ENCODE measurements at places on chromosomes 6 and 20. TPM values are rescaled to one million over a fixed set of nuclear protein-coding genes. Genes with fewer than 3 reads are reported as not detected.

Gene OR2H1
- not detected for total RNA-seq

Gene HLA-DOA
- not detected for total RNA-seq

Gene TMEM200A
- total RNA-seq = not detected

Gene PRKN
- total RNA-seq = 0.10 TPM

Gene MAS1
- not detected for total RNA-seq

Gene BHLHE23
- not detected for total RNA-seq

Gene ECT2L
- total RNA-seq = not detected

Gene LGSN
- 3.5 TPM for total RNA-seq

Gene CALHM5
- 0.06 TPM for total RNA-seq

Gene STK4
- 13.8 TPM for total RNA-seq

Gene HCK
- total RNA-seq = not detected

Gene COL10A1
- not detected for total RNA-seq

Gene ADGRB3
- total RNA-seq = not detected

Gene PI16
- not detected for total RNA-seq

Gene HCRTR2
- not detected for total RNA-seq

Gene ZNFX1
- 21.7 TPM for total RNA-seq

Gene MDFI
- 0.86 TPM for total RNA-seq

Gene FAXC
- 6.5 TPM for total RNA-seq

Gene CYP21A2
- not detected for total RNA-seq

Gene SLC22A3
- 35.7 TPM for total RNA-seq

Gene BPI
- total RNA-seq = not detected

Gene TTLL9
- total RNA-seq = 0.06 TPM

Gene DNMT3B
- 4.6 TPM for total RNA-seq

Gene ZNF831
- not detected for total RNA-seq

Gene CDSN
- total RNA-seq = not detected

Gene BPIFB2
- not detected for total RNA-seq

Gene CCM2L
- total RNA-seq = 0.42 TPM

Gene RGS17
- total RNA-seq = 6.4 TPM

Gene DCDC2
- total RNA-seq = 3.0 TPM

Gene COL20A1
- 1.3 TPM for total RNA-seq

Gene C2
- 0.66 TPM for total RNA-seq

Gene ISM1
- total RNA-seq = 0.42 TPM

Gene SEC63
- 22.8 TPM for total RNA-seq

Gene MMUT
- total RNA-seq = 5.8 TPM

Gene MYL9
- 19.1 TPM for total RNA-seq

Gene KHDC1
- total RNA-seq = 3.8 TPM

Gene MYCT1
- 0.06 TPM for total RNA-seq

Gene SYCP2L
- 2.8 TPM for total RNA-seq

Gene HLA-DQA1
- not detected for total RNA-seq

Gene SLC22A7
- total RNA-seq = not detected

Gene TPD52L2
- total RNA-seq = 141 TPM

Gene TNXB
- 0.92 TPM for total RNA-seq

Gene C6orf58
- total RNA-seq = 0.14 TPM

Gene UNC93A
- not detected for total RNA-seq

Gene IL20RA
- not detected for total RNA-seq

Gene FAM162B
- not detected for total RNA-seq

Gene TAAR2
- not detected for total RNA-seq

Gene TMEM74B
- 2.6 TPM for total RNA-seq
